CD4-positive, alpha-beta T cell treated with Interferon gamma for 1 hour (primary cell): ENCODE measurements at places on chromosomes 12 and 14.
A peak's percentile ranks its signal among the peaks of the same experiment; 100 is the strongest.

- no peak for DNase-seq
These were observed 250.0 kb upstream of the CLEC14A start for GRCh38 chr14:38505973-38506249.

DNA sequence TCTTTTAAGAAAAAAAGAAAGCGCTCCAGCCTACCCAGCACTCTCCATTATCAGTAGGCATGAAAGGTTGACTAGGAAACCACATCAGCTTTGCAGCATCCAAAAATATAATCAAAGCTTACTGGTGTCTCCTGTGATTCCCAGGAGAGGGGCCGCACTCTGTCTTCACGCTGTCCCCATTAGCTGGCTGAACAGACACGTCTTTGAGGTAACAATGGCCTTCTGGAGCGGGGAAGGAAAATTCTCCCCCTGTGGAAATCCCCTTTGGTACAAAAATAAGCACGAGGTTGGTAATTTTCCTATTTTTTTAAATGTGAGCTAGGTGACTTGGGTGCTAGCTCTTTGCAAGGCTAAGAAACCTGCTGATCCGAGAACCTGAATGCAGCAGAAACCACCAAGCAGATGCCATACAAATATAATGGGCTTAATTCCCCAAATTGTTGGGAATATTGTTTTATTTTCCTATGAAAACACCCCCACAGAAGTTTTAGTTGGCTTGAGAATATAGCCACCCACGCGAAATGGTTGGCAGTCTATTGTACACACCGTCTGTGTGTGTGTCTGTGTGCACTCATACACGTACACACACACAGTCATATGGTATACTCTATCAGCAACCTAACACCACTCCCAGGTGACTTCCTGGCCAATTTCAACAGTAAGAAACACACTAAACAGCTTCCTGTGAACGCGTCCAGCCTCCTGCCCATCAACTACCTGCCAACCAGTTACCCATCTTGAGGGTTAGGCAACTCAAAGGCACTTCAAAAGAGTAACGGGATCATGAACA, 71.2 kb downstream of the KSR2 start:
- DNase-seq, result no peak

- DNase-seq, result no peak
These were observed 439.2 kb downstream of the BTG1 start for GRCh38 chr12:91706466-91706865.

DNA sequence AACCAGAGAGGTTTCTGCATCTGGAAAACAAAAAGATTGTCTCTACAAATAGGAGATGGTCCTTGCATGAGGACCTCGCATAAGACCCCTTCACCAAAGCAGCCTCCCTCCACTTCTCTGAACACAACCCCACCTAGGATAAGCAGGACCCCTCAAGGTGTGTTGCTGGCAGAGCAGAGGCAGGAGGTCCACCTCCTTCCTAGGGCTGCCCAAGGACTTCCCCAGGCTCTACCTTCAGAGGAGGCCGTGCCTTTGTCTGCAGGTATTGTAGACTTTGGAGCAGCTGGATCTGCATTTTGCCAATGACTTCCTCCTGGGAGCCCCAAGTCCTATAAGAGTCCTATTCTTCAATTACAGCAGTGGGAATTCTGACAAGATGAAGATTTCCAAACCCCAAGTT, 67.3 kb upstream of the TSPAN11 start:
- no peak for DNase-seq

DNA sequence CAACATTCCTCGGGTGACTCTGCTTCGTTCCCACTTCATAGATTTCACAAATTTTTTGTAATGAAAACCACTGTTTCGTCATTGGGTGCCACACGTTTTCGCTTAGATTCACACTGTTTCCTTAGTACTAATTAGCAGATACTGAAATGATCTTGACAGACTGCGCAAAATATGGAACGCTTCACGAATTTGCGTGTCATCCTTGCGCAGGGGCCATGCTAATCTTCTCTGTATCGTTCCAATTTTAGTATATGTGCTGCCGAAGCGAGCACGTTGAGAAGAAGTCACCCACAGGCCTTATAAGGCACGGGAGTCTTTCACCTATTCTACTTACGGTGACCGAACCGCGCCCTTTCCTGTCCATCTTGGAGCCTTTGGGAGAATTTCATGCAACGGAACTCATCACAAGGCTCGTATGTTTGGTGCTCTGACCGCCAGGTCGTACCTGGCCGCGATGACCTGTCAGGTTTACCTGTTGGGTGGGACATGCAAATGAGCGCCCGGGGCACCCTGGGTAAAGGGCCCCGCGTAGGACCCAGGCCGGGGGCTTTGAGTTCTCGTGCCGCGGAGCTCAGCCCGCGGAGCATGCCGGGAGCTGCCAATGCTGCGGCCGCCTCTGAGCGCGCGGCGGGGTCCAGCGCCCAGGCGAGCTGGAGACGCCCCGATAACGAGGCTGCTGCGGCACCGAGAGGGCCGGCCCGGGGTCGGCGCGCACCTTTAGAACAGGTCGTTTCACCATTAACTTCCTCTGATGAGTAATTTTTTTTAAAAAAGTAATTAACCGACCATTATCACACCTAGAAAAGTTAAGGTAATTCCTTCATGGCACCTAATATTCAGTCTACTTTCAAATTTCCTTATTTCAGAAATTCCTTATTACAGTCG, at the start of gene RNU6-8:
TSS of gene RNU6-8 (minus strand) at position 272 of the 885 bp plus-strand sequence.
- peak; percentile 87 for DNase-seq

GRCh38 chr14:88765130-88765529, 27.6 kb downstream of the EML5 start:
- DNase-seq, result no peak

DNA sequence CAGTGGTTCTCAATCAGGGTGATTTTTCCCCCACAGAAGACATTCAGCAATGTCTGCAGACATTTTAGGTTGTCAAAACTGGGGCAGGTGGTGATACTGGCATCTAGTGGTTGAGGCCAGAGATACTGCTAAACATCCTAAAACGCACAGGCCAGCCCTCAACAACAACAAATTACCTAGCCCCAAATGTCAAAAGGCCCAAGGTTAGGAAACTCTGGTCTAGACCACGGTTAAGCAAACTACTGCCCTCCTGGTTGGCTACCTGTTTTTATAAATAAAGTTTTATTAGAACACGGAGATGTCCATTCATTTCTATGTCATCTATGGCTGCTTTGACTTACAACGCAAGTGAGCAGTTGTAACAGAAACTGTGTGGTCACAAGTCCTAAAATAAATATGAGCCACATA, 186.7 kb downstream of the EFCAB11 start:
- peak; percentile 67 for DNase-seq

- DNase-seq, result no peak
These were observed 76.3 kb upstream of the PLEKHA5 start for GRCh38 chr12:19053218-19053617.

DNA sequence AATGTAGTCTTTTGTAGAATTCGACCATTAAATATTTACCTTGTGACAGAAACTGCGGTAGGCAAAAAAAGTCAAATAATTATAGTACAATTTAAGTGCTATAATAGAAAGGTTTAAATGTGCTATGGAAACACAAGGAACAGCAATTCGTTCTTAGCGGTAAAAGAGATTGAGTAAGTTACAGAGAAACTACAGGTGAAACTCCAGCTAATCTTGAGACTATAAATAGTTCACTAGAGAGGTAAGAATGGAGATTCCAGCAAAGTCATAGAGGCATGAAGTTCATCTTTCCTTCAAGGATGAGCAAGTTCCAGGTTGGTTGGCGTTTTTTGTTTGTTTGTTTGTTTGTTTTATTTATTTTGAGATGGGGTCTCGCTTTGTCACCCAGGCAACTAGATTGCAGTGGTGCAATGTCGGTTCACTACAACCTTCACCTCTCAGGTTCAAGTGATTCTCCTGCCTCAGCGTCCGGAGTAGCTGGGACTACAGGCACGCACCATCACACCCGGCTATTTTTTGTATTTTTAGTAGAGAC, 878 bp upstream of the R3HDM2 start:
- DNase-seq, result no peak

DNA sequence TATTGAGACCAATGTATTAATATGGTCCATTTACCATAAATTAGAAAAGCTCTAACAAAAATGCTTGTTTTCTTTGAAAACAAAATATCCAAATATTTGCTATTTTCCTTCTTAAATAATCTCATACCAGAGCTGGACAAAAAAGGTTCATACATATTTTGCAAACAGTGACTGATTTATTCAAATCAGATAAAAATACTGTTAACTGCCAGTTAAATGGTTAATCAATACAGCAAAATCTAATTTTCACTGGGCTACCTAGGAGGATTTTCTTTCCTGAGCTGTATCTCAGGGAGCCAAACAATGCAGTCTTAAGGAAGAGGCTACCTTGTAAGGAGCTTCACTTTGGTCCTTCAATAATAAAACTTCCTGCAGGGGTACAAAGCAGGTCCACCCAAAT, 2.0 kb downstream of the FERMT2 start:
- no peak for DNase-seq

GRCh38 chr14:92726933-92727262, 21.5 kb downstream of the LGMN start:
- DNase-seq, result no peak

- DNase-seq, result no peak
These were observed at the start of gene MYBPC1 for GRCh38 chr12:101594700-101595099. TSS of gene MYBPC1 (plus strand) at chr12:101594971. CDS start at chr12:101595071, 100 bp downstream.

GRCh38 chr12:203462-204260, 10.3 kb downstream of the SLC6A12 start:
- DNase-seq, result no peak

DNA sequence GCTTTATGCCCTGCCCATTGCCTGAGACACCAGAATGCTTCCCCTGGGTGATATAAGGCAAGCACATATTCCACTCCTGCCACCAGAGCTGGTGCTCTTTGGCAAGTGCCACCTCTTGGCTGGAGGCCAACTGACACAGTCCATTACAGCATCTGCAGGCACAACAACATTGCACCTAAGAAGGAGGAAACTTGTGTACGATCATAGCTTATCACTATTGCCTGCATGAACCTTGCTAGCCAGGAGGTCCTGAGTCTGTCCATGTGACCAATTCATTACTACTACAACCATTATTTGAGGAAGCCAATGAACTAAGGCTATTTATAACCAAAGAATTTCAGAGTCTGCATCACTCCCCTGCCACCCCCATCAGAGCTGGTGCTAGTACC, 119.8 kb upstream of the SCAF11 start:
- no peak for DNase-seq

GRCh38 chr12:11693601-11694000, 44.1 kb downstream of the ETV6 start:
- no peak for DNase-seq

DNA sequence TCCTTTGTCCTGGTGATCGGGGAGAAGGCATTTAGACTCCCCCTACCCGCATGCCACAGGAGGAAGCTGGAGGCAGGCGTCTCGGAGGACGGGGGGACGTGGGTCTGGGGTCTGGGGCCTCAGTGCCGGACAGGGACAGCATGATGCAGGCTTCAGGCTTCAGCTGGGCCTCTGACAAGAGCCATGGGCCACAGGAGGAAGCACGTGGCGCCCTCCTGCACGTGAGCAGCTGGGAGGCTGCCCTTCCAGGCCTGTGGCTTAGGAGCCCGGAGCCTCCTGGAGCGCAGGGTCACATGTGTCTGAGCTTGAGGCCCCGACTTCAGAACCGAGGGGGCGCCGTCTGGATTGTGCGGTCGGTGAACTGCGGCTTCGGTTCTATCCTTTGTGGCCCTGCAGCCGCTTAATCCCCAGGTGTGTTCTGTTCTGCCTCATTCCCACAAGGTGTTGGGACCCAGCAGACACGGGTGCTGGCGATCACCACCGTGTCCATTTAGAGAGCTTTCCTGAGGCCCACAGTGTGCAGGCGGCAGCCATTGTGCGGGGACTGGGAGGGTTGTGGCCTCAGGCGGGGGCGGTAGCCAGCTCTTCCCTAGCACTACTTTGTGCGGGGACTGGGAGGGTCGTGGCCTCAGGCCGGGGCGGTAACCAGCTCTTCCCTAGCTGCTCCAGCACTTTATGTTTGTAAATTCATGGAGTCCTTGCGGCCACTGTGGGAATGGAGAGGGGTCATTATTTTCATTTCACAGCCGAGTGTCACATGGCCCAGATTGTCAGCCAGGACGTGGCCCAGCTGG, 150.2 kb downstream of the ADGRD1 start:
- no peak for DNase-seq

- no peak for DNase-seq
These were observed 1089.1 kb downstream of the TRHDE start for GRCh38 chr12:73361156-73361863.
